Mucosa of gallbladder (tissue), 1 donor: ENCODE measurements at places on chromosomes 2 and 18. TPM values are rescaled to one million over a fixed set of nuclear protein-coding genes. Genes with fewer than 3 reads are reported as not detected.
A peak's percentile ranks its signal among the peaks of the same experiment; 100 is the strongest.

Gene RAB17
- total RNA-seq, result 64.8 TPM

GRCh38 chr18:31504455-31505147, 6.6 kb downstream of the DSG2 start:
- DNase-seq, result no peak

Gene MOCOS
- total RNA-seq, result 7.5 TPM

Gene RESP18
- total RNA-seq, result not detected

DNA sequence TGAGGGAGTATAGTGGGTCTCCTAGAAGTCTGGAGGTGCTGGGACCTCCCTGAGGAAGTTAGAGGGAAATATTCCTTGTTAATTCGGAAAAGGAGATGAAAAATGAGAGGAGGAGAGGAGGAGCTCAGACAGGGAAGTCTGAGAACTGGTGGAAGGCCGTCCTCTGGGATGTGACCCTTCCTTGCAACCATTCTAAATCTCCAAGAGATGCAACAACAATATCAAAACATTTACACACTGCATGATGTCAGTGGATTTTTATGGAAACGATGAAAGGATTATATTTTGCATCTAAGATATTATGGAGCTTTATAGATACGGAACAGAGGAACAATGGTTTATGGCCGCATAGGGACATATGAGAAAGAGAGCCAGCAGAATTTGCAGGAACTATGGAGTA, 49.8 kb upstream of the COBLL1 start:
- no peak for DNase-seq

GRCh38 chr2:144230448-144231085, 289.4 kb downstream of the ZEB2 start:
- DNase-seq, result no peak

DNA sequence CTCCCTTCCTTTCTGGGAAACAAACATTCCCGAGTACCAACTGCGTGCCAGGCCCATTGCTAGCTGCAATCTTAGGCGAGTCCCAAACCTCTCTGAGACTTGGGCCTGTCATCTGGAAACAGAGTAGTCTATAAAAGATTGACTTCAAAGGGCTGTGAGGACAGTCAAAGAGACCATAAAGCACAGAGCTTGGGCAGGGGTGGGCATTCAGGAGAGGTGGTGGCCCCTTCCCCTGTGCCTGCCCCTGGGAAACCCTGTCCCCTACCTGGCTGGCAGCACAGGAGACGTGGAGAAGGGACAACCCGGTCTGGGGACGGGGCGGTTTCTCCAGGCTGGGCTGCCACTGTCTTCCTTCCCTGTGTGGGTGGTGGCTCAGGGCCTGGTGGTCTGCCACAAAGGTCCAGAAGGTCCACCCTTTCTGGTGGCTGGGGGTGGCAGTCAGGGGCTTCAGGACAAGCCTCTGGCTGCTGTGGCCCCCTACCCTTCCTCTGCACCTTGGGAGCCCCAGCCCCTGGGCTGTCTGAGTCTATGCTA, 33.9 kb upstream of the FOSL2 start:
- DNase-seq, result no peak

Gene EVA1A
- 0.43 TPM for total RNA-seq

- DNase-seq, result no peak
Measured at GRCh38 chr2:153575171-153575853, 96.8 kb upstream of the RPRM start.

DNA sequence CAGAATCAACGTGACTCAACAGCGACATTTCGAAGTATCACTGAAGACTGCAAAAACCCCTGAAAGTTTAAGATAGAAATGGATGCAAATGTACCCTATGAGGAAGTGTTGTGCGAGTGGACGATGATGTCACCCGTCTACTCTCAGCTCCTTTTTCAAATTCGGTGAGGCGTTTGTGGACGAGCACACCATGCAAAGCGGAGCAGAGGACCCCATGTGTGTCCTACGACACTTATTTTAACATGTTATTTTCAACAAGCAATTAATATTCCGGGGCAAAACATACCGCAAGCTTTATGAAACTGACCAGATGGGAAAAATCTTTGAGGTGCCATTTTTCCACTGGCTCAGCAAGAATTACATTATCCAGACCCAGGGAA, 2.0 kb downstream of the PXDN start:
- no peak for DNase-seq

DNA sequence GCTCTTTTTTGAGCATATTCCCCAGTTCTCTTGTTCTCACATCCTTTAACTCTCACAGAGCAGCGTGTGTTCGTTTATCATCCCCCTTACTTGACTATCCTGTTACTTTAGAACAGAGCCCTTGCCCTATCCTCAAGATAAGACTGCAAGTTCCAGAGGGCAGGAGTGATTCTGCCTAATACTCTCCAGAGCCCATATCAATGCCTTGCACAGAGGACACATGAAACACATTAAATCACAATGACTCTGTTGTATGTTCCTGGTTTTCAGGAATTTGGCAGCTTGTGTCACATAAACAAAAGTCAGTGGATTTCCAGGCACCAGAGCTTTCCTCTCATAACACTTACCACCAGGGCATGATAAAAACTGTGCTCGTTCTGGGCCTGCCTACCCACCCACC, 156.7 kb downstream of the RNF144A start:
- DNase-seq, result no peak

Gene IL36RN
- not detected for total RNA-seq

GRCh38 chr2:9333591-9334171, 89.6 kb downstream of the ITGB1BP1 start:
- DNase-seq, result peak; percentile 71

Gene DCTN1
- 171 TPM for total RNA-seq

DNA sequence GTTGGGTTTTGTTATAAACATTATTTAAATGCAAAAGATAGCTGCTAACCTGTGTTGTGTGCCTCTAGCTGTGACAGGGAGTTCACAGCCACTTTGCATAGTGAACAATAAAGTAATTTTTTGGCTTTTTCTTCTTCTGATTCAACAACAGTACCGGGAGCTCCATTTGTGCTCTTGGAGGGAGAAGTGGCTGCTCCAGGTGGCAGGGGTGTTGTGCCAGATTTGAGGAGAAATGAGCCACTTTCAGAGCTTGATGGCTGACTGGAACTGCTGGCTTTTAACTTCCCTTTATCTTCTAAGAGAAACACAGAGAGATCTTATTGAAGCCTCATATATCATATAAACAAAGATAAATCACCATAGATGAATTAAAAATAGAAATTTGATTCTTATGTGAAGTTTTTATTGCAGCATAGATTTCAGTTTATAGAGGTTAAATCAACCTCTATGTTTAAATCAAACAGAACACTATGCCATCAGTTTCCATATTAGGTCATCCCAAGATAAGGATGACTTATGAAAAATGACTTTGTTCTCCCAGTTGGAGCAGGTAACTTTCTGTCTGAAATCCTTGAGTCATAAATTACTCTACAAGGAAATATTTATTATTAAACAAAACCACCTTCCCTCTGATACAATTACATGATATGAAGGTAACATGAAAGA, 182.0 kb upstream of the SESTD1 start:
- DNase-seq, result no peak
